ENCODE measurements at places on chromosomes 7 and 10.

DNA sequence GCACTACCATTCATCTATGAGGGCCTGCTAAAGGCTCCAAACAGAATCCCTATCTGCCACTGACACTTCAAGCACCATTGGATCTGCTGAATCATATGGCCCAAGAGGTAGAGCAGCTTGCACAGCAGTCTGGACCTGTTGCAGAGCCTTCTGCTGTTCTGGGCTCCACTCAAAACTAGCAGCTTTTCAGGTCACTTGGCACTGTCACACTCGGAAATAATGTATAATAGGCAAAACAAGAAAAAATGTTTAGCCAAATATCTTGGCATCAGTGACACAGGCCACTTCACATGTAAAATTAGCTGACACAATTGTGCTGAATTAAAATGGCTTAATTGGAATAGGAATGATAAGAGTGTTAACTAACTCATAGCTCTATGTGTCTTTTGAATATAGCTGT lies 1182.9 kb upstream of the LRRTM3 start:
- DNase-seq: no peak

DNA sequence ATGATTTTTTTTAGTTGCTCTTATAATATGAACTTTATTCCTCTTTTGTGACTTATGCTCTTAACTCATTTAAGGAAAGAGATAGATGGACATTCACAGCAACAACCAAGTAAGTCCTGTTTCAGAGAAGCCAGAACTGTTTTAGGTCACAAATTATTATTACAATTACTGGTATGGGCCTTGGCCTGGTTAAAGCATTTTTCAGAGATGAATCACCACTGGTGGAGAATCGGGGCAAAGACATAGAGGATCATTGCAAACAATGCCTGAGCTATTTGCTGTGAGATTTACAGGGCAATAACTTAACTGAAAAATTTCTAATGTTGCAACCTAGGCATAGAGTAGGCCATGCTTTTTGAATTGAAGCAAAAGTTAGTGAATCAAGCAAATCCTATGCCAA lies 138.0 kb upstream of the YAE1 start:
- no peak for DNase-seq

DNA sequence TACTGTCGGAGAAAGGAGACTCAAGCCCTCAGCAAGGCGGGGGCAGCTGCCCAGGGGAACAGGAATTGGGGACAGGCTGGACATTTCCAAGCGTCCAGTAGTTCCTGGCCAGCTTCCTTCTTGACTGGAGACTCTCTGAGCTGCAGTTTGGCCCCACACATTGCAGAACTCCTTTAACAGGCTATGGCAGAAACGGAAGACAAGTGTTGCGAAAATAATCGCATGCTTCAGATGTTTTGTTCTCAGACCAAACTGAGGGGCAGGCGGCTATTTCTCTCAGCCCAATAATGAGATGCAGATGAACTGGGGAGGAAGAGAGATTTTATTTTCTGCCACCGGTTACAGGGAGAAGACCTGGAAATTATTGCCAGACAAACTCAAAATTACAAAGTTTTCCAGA lies 88.0 kb upstream of the PFKP start:
- DNase-seq: no peak

GRCh38 chr10:13684806-13685482 lies 98.2 kb downstream of the PRPF18 start:
- DNase-seq: no peak

DNA sequence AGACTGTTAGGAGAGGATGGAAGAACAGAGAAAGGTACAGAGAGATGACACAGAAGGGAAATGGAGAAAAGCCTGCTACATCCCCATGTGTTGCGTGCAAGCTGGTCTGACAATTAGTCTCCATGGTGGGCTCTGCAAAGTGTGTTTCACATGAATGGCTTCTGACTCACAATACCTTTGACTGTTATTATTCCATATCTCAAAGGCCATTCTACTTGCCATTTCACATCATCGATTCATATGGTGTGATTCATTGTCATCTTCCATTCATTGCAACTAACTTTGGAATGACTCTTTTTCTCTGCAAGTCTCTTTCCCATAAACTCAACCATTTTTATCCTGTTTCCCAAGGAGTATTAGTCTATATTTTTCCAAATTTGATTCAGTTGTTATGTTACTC lies 208.9 kb upstream of the INHBA start:
- DNase-seq: no peak

- no peak for DNase-seq
Measured at GRCh38 chr10:95513941-95514392, 47.2 kb downstream of the SORBS1 start.

Measured in left ventricle myocardium inferior (tissue), 1 donor.